Stimulated activated CD8-positive, alpha-beta memory T cell treated with anti-CD3 and anti-CD28 coated beads, Interleukin-4, amount 100 ng/mL, for 48 hours (primary cell): ENCODE measurements at places on chromosomes 16 and 17.
A peak's percentile ranks its signal among the peaks of the same experiment; 100 is the strongest.

GRCh38 chr16:65021852-65022595 lies 99.8 kb downstream of the CDH11 start:
- no peak for DNase-seq

DNA sequence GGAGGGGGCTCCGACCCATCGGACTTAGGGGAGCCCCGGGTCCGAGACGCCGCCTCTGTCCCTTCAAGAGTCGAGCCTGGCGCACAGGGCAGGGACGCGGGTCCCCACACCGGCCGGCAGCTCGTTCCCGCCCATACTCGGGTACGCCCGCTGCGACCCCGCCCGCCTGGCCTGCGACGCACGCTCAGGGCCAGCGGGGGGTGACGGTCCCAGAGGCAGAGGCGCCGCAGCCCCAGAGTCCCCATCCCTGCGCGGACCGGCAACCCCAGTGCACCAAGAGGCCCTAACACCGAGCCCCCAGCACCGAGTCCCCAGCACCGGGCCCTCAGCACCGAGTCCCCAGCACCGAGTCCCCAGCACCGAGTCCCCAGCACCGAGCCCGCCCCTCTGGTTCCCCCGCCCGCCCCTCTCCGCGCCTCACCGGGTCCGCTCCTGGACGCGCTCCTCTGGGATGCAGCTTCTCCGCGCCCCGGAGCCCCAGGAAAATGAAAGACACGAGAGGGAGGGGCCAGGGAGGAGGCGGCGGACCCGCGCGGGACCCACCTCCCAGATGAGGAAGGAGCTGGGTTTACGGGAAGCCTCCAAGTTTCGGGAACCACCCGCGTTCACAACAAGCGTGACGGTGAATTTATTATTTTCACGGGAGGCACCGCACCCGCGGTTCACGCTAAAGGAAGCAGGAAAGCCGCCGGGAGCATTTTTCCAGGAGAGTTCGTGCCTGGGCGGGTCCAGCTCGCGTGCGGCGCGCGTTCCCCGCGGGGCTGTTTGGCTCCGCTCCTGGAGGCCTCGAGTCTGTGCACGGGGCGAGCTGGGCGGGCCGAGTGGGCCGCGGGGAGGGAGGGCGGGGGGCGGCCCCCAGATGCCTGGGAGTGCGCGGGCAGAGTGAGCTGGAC lies at the start of gene SECTM1:
Gene SECTM1, minus strand, starts transcription at position 488 of the 893 bp plus-strand sequence. CDS start 6,526 bp downstream, outside the sequence.
- DNase-seq, result no peak

GRCh38 chr16:30755955-30756780 lies 5.7 kb downstream of the CFAP119 start:
- no peak for DNase-seq

DNA sequence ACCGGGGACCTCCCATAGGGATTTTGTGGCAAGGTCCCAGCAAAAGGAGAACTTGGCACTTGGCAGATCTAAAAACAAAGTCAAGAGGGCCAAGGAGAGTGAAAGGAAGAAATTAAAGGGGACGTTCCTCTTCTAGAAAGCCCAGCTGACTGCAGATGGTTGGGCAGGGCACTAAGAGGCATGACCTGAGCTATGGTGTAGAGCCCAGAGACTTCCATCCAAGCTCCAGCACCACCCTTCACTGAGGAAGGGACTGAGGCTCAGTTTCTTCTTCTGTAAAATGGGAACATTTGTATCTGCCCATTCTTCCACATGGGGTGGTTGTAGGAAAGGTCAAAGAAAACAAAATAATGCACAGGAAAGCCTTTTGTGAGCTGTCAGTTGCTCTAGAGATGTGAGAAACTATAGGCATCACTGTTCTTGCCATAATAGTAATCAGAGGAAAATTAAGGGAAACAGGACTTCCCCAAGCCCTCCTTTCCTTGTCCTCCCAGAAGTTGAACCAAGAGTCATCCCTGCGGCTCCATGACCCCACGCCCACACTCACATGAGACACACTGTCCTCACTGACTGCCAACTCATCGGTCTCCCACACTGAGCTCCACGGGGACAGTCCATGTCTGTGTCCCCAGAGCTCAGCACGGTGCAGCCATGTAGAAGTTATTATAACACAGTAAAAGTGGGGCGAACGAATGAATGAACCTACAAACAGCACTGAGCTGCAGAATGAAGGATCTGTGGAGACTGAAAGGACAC lies 10.4 kb downstream of the CD300LF start:
- no peak for DNase-seq

DNA sequence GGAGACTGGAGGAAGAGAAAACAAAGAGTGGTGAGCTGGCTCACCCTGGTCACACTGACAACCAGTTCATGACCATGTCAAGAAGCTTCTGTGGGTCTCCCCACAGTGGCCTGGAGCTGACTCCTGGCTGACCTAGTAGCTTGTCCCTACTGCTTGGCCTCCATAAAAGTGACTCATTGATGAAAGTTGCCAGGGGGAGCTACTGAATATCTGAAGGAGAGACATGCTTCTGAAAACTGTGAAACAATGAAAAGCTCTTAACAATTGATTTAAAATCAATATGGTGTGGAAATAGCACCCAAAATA lies 22.0 kb downstream of the SMPD3 start:
- DNase-seq, result no peak

- no peak for DNase-seq
Observed at GRCh38 chr17:74786431-74787055, 10.4 kb upstream of the NAT9 start.

- DNase-seq, result no peak
Observed at GRCh38 chr17:57498443-57498842, 242.1 kb downstream of the MSI2 start.

DNA sequence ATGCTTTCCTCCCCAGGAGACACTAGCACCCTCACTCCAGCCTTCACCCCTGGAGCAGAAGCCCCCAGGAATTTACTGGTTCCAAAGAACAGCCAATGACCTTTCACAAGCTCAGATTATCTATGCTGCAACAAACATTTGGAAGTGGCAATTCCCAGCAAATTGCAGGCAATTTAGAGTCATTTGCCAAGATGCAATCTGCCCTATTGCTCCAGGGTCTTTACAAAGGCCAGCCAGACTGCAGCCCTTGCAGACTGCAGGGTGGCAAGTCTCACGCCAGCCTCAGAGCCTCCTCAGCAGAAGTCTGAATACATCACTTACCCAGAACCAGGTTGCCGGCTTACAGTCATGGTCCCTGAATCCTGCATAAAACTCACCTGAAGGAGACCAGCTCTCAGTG lies 21.8 kb downstream of the AXIN1 start:
- DNase-seq, result no peak

DNA sequence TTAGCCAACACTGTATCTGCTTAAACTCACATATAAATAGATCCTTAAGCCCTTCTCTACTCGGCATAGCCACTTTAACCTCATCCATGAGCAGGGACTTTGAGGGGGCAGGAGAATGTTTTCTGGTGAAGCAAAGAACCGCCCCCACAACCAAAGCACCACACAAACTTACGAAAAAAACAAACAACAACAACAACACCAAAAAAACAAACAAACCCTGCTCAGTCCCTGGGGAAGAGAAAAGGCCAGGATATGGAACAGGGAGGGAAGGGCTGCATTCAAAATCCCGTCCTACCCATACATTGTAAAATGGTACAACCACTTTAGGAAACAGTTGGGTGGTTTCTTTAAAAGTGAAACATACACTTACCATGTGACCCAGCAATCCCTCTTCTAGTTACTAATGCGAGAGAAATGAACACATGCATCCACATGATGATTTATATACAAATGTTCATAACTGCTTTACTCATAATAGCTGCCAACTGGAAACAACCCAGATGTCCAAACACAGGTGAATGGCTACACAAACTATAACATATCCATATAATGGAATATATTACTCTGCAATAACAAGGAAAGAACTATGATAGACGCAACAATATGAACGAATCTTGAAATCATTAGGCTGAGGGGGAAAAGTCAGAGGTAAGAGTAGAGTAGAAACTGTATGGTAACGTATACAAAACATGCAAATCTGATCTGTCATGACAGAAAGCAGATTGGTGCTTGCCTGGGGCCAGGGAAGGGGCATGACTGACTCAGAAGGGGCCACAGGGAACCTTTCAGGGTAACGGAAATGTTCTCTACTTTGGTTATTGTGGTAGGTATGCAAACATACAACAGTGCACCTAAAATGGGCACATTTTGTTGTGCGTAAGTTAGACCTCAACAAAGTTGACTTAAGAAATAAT lies 37.7 kb upstream of the TOB1 start:
- DNase-seq, result peak; percentile 65

DNA sequence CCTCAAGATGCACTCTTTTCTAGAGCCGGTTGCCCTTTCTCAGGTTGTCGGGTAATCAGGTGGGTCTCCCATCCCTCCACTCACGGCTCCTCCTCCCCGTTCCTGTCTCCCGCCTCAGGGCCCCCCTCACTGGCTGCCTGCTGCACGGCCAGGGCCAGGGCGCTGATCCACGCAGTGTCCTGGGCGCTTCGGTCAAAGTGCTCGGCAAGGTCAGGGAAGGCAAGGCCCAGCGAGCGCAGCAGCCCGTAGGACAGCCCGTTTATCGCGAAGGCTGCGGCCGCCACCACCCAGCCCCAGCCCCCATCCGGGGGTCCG lies 753 bp downstream of the SLC16A11 start:
- no peak for DNase-seq

- DNase-seq, result peak; percentile 66
Observed at GRCh38 chr17:72725433-72726068, 366.9 kb downstream of the SLC39A11 start.

GRCh38 chr17:68987966-68988365 lies 32.8 kb upstream of the ABCA8 start:
- DNase-seq, result no peak

DNA sequence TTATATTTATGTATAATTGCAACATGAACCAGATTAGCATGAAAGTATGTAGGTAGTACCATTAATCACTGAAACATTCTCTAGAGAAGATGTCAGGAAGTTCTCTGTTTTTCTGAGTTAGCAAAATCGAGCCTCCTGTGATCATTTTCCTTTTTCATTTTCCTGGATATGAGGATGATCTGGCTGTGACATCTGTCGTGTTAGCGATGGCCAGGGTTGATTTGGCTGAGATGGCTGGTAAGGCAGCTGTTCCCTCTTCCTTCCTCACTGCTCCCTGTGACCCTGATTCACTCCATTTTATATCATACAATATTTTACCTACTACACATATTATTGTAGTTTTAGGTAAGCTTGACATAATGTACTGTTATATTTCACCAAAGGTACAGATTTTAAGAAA lies 10.3 kb downstream of the CNTNAP4 start:
- no peak for DNase-seq

DNA sequence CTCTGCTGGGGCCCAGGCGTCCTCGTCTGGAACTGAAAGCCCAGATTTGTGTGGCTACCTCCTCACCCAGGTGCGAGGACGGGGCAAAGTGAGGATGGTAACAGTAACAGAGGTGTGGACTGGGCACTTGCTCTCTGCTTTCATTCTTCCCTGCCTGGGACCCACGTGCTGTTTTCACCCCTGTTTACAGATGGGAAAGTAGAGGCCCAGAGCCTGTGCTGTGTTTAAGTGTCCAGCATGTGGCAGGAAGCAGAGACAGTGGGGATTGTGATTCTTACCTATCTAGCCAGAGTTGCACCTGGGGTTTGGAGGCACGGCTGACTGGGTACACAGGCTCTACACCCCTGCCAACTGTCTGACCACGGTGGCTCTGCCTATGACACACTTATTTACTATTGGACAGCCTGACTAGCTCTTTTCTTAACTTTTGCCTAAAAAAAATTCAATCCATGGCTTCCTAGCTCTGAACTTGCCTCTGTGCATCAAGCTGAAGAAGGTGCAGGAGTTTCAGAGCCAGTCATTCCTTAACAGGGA lies 155.4 kb downstream of the CLEC16A start:
- peak; percentile 60 for DNase-seq

- DNase-seq, result no peak
Observed at GRCh38 chr17:28133562-28133970, 91.1 kb downstream of the NLK start.
